Glutamatergic neuron (in vitro differentiated cells): ENCODE measurements at places on chromosomes 6 and 20. TPM values are rescaled to one million over a fixed set of nuclear protein-coding genes. Genes with fewer than 3 reads are reported as not detected.

GRCh38 chr6:127792616-127793015 lies 108.2 kb downstream of the THEMIS start:
- no peak for DNase-seq

- DNase-seq, result no peak
Measured at GRCh38 chr6:166119116-166119911, 48.3 kb downstream of the TBXT start.

DNA sequence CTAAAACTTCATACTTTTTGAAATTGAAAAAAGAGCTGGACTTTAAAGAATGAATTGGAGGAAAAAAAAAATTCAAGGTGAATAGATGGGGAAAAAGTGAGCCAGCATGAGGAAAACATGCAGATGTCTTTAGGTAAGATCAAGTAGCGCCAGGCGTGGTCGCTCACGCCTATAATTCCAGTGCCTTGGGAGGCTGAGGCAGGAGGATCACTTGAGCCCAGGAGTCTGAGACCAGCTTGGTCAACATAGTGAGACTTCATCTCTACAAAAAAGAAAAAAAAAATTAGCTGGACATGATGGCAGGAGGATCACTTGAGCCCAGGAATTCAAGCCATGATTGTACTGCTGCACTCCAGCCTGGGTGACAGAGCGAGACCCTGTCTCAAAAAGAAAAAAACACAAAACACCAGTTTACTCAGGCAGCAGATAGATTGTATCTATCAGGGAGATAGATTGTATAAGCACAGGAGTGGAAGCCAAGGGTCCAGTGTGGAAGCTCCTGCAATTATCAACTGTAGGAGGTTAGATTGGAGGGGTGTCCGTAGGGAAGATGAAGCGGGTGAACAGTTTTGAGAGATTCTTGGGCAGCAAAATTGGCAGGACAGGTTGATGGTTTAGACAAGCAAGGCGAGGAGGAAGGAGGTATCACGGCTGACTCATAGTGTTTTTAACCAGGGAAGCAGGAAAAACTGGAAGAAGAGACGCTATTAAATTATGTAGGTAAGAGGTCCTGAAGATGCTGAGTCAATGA lies 97.6 kb upstream of the ZNF217 start:
- no peak for DNase-seq

- no peak for DNase-seq
Measured at GRCh38 chr6:30487926-30488325, 1.4 kb upstream of the HLA-E start.

GRCh38 chr6:156098839-156099238 lies 643.2 kb upstream of the NOX3 start:
- no peak for DNase-seq

Gene WFDC5
- total RNA-seq, result not detected

- peak; percentile 18 for DNase-seq
Measured at GRCh38 chr6:8904754-8905153, 469.4 kb upstream of the SLC35B3 start.

DNA sequence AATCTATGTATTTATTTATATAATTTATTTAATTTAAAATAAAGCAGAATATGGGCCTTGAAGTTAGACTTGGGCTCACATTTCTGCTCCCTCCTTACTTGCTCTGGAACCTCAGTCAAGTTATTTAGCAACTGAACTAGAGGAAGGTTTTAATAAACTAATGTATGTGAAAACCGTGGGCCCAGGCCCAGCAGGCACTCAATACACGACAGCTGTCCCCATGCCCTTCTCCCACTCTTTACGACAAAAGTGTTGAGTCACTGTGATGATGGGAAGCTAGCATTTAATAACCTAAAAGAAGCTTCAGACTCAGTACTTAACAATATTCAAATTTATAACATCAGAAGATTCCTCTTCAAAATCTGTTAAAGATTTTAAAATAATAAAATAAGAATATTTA lies 46.7 kb downstream of the SERAC1 start:
- DNase-seq, result peak; percentile 34

DNA sequence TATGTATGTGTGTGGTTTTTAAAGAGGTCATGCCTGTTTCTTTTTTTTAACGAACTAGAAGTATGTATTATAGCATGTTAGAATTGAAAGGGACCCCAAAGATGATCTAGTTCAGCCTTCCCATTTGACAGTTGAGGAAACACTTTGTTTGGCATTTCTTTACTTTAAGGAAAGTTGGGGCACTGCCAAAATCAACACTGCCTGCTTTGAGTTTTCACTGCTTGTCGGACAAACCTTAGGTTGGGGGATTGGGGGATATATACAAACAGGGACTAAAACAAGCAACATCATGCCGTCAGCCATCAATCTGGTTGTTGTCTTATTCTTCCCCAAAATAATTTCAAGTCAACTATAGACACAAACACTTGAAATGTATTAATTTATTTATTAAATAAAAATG lies 14.1 kb upstream of the CALHM6 start:
- no peak for DNase-seq

- DNase-seq, result no peak
Measured at GRCh38 chr6:157650261-157650640, 172.8 kb upstream of the SNX9 start.

DNA sequence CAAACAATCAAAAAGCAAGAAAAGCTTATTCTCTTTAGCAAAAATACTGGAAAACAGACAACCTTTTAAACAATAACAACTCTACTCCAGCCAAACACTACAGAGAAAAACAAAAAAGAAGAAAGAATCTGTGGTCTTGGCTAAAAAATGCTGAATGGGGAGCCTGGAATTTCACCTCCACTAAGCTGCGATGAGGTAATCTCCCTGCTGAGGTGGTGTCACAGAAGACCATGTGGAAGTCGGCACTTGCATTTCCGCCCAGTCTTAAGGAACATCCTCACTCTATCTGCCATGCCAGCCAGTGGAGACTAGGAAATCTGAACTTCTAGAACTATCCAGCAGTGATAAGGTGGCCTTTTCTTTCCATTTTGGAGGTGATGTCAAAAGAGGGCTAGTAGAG lies 1026.8 kb upstream of the EPHA7 start:
- DNase-seq, result no peak

Gene PRR18
- total RNA-seq, result not detected

Gene SLC16A10
- total RNA-seq, result 4.1 TPM
